ENCODE measurements at places on chromosomes 6 and 20. TPM values are rescaled to one million over a fixed set of nuclear protein-coding genes. Genes with fewer than 3 reads are reported as not detected.

Gene RAET1L
- total RNA-seq = not detected

Gene PRL
- total RNA-seq = not detected

Gene RIMS4
- not detected for total RNA-seq

Gene FAM209B
- total RNA-seq = 1.5 TPM

Gene BPIFB4
- total RNA-seq = not detected

DNA sequence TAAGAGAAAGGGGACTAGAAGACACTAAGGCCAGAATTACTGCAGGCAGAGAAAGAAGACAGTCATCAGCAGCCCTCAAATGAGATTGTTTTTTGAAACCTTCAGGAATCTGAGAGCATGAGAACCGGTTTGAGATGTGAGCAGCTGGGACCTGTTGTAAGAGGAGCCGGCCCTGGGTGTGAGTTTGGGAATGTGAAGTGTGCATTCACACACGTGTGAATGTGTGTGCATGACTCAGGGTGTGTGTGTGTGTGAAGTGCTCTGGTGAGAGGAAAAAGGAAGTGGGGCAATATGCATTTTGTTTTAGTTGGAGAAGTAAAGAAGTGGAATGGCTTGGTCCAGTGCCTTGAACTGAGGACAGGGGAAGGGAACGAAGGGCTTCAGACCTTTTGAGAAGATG lies 4.3 kb downstream of the SCUBE3 start:
- no peak for DNase-seq

GRCh38 chr6:4889701-4890100 lies 113.5 kb downstream of the CDYL start:
- peak; percentile 29 for DNase-seq

DNA sequence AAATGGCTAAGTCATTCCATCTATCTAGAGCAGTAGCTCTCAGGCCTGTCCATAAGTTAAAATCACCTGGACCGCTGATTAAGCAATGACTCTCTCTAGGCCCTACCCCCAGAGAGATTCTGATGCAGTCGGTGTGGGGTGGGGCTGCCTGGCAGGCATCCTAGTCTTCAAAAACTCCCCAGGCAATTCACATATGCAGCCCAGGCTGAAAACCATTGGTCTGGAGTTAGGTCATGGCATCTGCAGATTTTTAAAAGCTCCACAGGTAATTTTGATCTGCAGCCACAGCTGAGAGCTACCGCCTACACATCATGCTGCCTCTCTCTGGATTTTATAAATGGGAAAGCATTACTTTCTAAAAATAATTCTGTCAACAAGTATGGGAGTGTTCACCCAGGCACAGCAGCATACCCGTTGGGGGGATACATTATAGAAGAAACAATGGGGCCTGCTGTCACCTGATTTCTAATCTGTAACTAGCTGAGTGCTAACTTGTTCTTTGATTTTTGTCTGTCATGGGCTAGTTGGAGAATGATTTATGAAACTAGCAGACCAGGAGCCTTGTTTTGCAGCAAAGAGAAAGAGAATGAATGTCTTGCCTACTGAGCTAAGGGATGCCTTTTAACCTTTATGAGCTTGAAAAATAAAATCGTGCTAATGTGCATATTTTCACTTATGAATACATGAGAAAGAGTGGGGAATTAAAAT lies 44.1 kb upstream of the ATXN1 start:
- DNase-seq = no peak

DNA sequence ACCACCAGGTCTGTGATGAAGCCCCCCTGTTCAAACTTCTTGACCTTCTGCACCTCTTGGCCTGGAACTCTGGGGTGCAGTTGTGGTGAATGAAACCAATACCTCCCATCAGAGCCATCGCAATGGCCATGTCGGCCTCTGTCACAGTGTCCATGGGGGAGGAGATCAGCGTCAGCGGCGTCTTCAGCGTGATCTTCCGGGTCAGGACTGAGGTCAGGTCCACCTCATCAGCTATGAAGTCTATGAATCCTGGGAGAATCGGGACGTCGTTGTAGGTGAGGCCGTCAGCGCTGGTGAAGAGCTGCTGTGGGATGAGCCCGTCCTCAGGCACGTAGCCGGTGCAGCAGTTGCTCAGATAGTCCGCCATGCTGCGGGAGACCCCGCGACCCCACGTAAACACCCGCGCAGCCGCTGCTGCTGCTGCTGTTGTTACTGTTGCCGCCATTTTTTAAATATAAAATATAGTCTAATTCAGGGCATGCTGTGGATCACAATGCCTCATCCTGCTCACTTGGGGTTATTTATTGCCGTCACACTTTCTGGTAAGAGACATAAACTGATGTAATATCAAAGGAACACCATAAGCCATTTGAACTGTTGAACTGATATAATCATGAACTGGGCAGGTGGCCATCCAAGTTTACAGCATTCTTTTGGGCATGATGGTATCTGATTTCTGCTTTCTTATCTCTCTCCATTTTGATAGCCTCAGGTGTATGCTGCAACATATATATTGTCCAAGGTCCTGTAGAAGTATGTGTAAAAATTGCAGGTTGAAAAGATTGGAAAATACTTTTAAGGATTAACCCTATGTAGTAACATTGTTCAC lies 18.7 kb upstream of the RNF144B start:
- DNase-seq = no peak

GRCh38 chr20:45300961-45301360 lies 5.7 kb upstream of the RBPJL start:
- peak; percentile 80 for DNase-seq

DNA sequence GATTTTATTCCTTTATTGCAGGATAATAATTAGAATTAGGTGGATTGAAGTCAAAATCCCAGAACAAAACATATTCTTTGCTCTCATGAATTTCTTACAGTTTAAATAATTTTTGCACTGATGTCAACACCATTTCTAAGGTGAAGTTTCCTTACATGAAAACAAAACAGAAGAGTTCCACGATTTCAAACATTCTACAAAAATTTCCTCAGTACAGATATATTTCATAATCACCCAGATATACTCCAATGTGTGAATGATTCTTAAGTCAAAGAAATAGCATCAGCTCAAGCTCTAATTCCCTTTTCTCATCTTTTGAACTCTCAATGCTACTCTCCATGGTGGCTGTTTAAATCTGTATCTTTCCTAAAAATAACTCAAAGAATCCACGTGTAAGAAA lies 39.5 kb upstream of the THBS2 start:
- no peak for DNase-seq

GRCh38 chr20:48096957-48097890 lies 311.9 kb upstream of the SULF2 start:
- no peak for DNase-seq

DNA sequence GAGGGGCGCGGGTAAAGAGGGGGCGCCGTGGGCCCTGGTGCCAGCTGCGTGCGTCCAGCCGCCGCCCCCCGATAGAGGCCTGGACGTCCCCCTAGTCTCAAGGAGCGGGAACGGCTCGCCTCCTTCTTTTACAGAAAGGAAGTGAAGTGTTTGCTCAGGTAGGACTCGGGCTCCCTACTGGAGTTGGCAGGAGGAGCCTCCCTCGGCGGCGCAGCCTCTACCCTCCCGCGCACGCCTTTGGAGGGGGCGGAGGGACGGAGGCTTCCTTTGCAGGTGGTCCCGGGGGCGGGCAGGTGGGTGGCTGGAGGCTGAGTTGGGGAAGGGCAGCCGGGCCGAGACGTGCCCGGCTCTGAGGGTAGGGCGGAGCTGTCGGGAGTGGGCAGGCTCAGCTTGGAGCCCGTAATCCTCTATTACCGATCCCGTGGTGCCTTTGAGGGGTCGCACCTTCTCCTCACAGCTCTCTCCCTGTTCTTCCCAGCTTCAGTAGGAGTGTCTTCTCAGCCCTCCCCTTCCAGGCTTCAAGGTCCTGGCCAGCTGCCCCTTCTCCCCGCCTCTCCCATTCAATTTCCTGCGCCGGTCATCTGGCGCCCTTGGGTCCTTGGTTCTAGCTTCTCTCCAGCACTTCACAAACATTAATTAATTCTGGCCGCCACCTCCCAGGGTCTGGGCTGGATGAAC lies 728 bp downstream of the ITPR3 start:
- DNase-seq = peak; percentile 85

- no peak for DNase-seq
Observed at GRCh38 chr20:24619212-24619611, 149.8 kb downstream of the SYNDIG1 start.

DNA sequence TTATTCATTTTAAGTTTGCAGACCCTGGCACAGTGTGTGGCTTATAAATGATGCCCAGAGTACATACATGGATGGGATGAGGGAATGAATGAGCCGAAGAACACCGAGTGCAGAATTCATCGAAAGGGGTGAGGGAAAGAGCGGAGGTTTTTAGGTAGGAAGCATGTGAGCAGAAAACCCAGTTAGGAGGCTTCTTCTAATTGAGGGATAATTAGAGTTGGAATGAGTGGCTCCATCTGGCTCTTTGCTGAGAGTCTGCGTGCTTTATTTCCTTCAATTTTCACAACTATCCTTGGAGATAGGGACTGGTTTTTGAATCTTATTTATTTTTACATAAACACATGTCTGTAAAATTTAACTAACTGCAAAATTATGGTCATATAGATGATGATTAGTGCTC lies 150.7 kb downstream of the DOK5 start:
- DNase-seq = no peak

DNA sequence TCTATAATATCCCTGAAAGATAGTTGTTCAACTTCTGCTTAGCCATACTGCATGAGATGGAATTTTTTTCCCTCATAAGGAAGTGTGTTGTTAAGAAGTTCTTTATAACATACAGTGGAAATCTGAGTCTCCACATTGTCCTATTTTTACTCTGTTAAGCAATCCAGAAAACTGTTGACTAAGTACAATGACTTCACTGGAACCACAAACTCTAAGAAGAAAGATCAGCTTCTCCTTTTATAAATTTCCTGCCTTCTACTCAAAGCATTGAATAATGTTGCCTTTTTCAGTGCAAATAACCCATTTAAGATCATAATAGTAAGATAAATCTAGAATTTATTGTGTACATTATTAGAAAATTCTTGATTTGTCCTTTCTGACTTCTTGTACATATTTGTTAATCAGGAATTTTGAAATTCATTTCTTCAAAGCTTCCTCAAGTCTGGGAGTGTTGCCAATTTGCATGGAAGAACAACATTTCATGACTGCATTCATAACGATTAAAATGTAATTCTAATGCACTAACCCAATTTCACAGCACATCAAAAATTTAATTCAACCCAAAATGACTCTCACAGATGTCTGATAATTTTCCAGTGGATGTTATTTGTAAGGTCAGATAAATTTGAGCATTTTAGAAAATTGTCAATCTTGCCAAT lies 45.6 kb upstream of the ANKEF1 start:
- DNase-seq = no peak

GRCh38 chr6:125658759-125659431 lies 90.5 kb upstream of the HEY2 start:
- no peak for DNase-seq

DNA sequence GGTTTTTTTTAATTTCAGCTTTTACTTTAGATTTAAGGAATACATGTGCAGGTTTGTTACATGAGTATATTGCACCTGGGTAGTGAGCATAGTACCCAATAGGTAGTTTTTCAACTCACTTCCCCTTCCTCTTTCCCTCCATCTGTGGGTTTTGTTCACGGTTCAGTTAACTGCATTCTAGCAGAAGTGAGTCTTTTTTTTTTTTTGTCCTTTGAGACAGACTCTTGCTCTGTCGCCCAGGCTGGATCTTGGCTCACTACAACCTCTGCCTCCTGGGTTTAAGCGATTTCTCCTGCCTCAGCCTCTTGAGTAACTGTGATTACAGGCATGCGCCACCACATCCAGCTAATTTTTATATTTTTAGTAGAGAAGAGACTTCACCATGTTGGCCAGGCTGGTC lies 8.7 kb downstream of the UBR2 start:
- DNase-seq = no peak

- no peak for DNase-seq
Observed at GRCh38 chr6:152952866-152953509, 29.9 kb downstream of the FBXO5 start.

GRCh38 chr20:35845561-35845960 lies 73.7 kb downstream of the PHF20 start:
- no peak for DNase-seq
